ENCODE measurements at places on chromosomes 7 and 10.

DNA sequence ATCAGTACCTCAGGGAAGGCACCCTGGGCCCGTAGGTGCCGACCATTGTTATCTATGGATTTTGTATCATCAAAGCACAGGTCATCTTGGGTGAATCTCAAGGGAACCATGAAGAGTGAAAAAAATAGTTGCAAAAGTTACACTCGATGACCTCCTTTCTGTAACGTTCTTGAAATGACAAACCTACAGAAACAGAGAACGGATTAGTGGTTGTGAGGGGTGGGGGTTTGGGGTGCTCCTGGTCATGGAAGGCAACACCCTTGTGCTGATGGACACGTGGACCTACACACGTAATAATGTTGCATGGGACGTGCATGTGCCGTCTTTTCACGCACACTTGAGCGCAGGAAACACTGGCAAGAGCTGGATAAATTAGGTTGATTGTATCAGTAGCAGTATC, 655.9 kb downstream of the SDK1 start:
- no peak for DNase-seq

- DNase-seq = no peak
These were observed 176.5 kb downstream of the TCF7L2 start for GRCh38 chr10:113126229-113127201.

DNA sequence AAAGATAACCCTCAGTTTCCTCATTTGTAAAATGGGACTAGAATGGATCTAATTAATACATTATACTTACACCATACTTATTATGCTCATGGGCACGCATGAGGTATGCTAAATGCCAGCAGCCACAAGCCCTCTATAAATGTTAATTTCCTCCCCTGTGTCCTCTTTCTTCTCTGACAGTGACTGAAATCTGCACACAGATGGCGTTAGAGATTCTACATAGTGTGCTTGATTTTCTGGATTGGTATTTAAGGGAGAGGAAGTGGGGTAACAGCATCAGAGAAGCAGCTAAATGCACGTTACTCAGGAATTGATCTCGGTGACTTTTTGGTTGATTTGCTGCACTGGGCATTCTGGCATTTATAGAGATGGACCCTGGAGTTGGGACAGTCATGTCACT, 568.5 kb downstream of the CALN1 start:
- DNase-seq = no peak

DNA sequence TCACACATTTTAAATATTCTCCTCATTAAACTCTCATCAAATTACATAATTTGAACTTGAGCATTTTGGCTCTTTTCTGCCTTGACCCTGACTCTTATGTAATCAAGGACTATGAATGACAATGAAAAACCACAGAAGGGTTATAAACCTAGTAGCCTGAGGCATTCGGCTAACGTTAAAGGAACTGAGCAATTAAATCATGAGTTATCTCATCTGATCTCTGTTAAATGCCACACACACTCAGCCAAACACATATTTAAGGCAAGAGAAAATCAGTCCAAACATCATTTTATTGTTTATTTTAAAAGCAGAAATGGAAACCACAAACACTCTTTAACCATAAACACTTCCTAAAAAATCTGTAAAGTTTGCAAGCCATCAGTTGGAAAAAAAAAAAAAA, 204.3 kb downstream of the DGKI start:
- no peak for DNase-seq

Measured in kidney epithelial cell (primary cell).